ENCODE measurements at places on chromosomes 6 and 20.

GRCh38 chr6:39338397-39338796 is 15.9 kb upstream of the KCNK16 start:
- no peak overlapping the region for H3K4me3 ChIP-seq
- no peak for DNase-seq
- no peaks in the 10 kb centered on the region for H3K36me3 ChIP-seq
- H3K4me1 ChIP-seq, result peaks cover 7% of the 10 kb centered on the region
- no peak overlapping the region for H3K27ac ChIP-seq

DNA sequence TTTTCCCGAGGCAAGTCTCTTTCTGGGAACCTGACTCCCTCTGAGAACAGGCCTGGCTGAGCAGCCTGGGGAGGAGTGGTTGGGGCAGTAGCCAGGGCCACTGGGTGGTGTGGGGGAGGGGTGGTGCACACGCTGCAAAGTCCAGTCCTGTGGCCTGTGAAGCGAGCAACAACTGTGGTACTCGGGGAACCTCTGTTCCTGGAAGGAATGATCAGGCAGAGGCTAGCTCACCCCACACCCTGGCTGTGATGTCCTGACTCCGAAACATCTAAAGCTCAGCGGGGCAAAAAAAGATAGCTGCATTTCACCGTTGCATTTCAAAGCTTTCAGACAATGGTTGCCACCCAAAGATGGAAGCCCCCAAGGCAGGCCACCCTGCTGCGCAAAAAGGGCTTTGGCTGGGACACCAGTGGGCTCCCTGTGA is 25.5 kb downstream of the PCK1 start:
- H3K4me3 ChIP-seq, result no peak overlapping the region
- H3K27me3 ChIP-seq, result peaks cover 57% of the 10 kb centered on the region
- no peaks in the 10 kb centered on the region for H3K36me3 ChIP-seq
- no peak overlapping the region for H3K27ac ChIP-seq

GRCh38 chr6:33880104-33880678 is 76.4 kb upstream of the MLN start:
- peaks cover 45% of the 10 kb centered on the region for H3K27me3 ChIP-seq
- peaks cover 12% of the 10 kb centered on the region for H3K4me1 ChIP-seq
- no peak for DNase-seq
- no peaks in the 10 kb centered on the region for H3K36me3 ChIP-seq

DNA sequence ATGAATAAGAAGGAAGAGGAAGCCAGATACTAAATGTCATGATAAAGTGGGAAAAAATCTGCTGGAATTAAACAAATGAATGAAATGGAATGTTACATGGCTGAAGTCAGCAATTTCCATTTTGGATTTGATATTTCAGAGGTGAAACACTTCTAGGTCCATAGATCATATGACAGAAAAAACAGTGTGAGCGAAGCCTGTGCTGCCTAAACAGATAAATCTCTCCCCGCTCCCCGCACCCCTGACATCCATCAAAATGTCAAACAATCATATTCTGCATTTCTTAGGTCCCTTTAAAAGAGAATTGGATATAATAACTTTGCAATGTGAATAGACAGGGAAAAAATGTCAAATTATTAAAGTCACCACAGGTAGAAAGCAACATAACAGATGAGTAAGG is 26.0 kb upstream of the TRDN start:
- no peaks in the 10 kb centered on the region for H3K4me1 ChIP-seq
- H3K4me3 ChIP-seq, result no peak overlapping the region
- no peak overlapping the region for H3K27ac ChIP-seq
- no peaks in the 10 kb centered on the region for H3K27me3 ChIP-seq
- no peak for DNase-seq

All from HFFc6 (cell line).